ENCODE measurements at places on chromosomes 13 and 19. TPM values are rescaled to one million over a fixed set of nuclear protein-coding genes. Genes with fewer than 3 reads are reported as not detected.

The GPR12 gene
- not detected for total RNA-seq

The ERICH6B gene
- total RNA-seq = not detected

The IZUMO1 gene
- 1.2 TPM for total RNA-seq

The ZNF681 gene
- total RNA-seq = 2.1 TPM

The RFXAP gene
- total RNA-seq = 5.4 TPM

The EDNRB gene
- 155 TPM for total RNA-seq

The KIR2DL1 gene
- 0.46 TPM for total RNA-seq

The LRG1 gene
- 15.7 TPM for total RNA-seq

The LRRC63 gene
- 0.83 TPM for total RNA-seq

The CLDN10 gene
- total RNA-seq = 4.7 TPM

The ZNF567 gene
- 3.9 TPM for total RNA-seq

The GAPDHS gene
- not detected for total RNA-seq

The IGFL2 gene
- not detected for total RNA-seq

The IGSF23 gene
- not detected for total RNA-seq

The RRAS gene
- total RNA-seq = 71.6 TPM

The ITGBL1 gene
- 7.2 TPM for total RNA-seq

The ZNF383 gene
- total RNA-seq = 19.9 TPM

The LGALS14 gene
- total RNA-seq = not detected

The RFPL4AL1 gene
- total RNA-seq = not detected

The KLK14 gene
- total RNA-seq = 0.46 TPM

The PABPC3 gene
- total RNA-seq = 0.18 TPM

The GPC5 gene
- 37.3 TPM for total RNA-seq

The NMRK2 gene
- total RNA-seq = 1.0 TPM

The ZNF14 gene
- 4.3 TPM for total RNA-seq

The SIN3B gene
- 60.8 TPM for total RNA-seq

The FGF22 gene
- total RNA-seq = 0.46 TPM

The SLC25A41 gene
- 0.28 TPM for total RNA-seq

The TNNT1 gene
- 1.5 TPM for total RNA-seq

The SAFB gene
- total RNA-seq = 130 TPM

The TYROBP gene
- total RNA-seq = 17.0 TPM

The NKPD1 gene
- total RNA-seq = 0.06 TPM

The PRODH2 gene
- not detected for total RNA-seq

The SOX1 gene
- total RNA-seq = not detected

The BEST2 gene
- not detected for total RNA-seq

The IGFL4 gene
- total RNA-seq = not detected

The CYP4F8 gene
- total RNA-seq = not detected

The SHISA7 gene
- 0.14 TPM for total RNA-seq

The THSD8 gene
- total RNA-seq = 1.8 TPM

The GPALPP1 gene
- 45.0 TPM for total RNA-seq

All from lung (tissue), 17 donors.